CD4-positive, CD25-positive, alpha-beta regulatory T cell (primary cell): ENCODE measurements at places on chromosomes 12 and 14. TPM values are rescaled to one million over a fixed set of nuclear protein-coding genes. Genes with fewer than 3 reads are reported as not detected.

Gene ASB2
- 5.7 TPM for polyA plus RNA-seq

Gene TAS2R20
- polyA plus RNA-seq = not detected

Gene CMA1
- not detected for polyA plus RNA-seq

Gene P2RX7
- 7.5 TPM for polyA plus RNA-seq

Gene HPD
- polyA plus RNA-seq = not detected

Gene MYRFL
- not detected for polyA plus RNA-seq

Gene MANSC1
- 0.54 TPM for polyA plus RNA-seq
